ENCODE measurements at places on chromosomes 12 and 14. TPM values are rescaled to one million over a fixed set of nuclear protein-coding genes. Genes with fewer than 3 reads are reported as not detected.

The LRIG3 gene
- total RNA-seq = 80.4 TPM

DNA sequence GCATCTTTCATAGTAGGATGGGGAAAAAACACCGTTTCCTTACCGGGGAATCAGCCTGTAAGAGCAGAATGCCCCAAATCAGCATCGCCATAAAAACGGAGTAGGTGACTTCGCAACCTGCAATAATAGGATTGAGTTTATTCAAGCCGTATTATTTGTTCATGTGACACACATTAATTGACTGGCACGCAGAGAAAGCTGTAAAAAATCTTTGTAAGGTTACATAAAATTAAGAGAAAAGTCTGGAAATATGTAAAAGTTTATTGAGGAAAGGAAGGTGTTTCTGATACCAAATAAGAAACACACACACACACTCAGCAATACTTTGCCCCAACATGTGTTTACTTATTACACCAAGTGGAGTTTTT lies 628 bp upstream of the CAPRIN2 start:
- no peak for DNase-seq

GRCh38 chr14:52609445-52610044 lies 56.9 kb downstream of the GPR137C start:
- no peak for DNase-seq

The PEX5 gene
- total RNA-seq = 25.5 TPM

DNA sequence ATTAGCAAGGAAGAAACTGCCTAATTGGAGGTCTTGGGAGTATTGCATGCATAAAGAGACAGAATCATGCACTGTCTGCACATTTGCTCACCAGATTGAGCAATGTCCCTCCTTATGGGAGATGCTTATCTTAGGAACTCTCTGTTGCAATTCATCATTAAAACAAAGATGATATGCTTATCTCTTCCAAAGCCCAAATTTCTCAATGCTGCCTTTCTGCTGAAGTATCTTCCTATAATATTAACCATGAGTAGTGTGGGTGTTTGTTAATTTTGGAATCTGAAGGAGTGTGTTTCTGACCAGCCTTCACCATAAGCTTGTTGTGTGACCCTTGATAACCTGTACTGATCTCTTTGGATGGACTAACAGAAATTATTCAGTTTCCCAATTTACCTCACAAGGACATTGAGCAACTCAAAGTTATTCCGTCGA lies 1257.6 kb upstream of the FLRT2 start:
- DNase-seq = no peak

DNA sequence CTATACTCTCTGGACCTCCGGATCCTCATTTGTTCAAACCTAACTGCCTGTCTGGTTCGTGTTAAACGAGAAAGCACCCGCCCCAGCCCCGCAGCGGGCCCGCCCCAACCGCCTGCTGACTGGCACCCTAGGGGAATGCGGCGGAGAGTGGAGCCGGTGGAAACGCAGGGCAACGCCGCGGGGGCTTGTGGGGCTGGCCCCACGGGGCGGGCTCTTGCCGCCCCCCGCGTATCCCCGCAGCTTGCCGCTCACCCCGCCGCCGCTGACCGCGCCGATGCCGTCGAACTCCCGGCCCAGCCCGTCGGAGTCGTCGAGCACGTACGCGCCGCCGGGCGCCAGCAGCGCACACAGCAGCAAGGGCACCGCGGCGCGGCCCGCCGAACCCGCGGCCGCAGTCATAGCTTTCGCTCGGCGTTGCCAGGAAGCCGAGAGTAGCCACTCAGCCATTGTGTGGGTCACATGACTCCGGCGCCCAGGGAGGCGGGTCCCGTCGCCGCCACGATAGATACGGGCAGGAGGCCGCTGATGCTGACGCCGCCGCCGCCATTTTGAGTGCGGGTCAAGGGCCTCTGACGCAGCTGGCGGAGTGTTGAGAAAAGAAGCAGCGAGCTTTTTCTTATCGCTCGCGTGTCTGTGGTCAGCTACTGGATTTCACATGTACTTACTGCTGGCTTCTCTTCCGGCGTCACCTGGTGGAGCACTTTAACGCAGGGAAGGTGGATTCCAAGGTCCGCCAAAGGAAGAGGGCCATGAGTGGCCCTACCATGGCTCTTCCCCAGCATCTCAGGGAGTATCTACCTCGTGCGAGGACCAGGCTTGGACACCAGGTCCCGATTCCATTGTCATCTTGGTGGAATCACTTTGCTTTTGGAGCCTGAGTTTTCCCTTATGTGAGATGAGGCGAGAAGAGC lies at the start of gene GALC:
TSS of gene GALC (minus strand) at position 465 of the 911 bp plus-strand sequence. CDS start at position 447, 18 bp downstream.
- DNase-seq = peak; percentile 96

GRCh38 chr14:44027397-44027796 lies 479.7 kb downstream of the FSCB start:
- DNase-seq = no peak

The AICDA gene
- not detected for total RNA-seq

Measured in chondrocyte (in vitro differentiated cells).